Mammary epithelial cell (primary cell): ENCODE measurements at places on chromosomes 7 and 10. TPM values are rescaled to one million over a fixed set of nuclear protein-coding genes. Genes with fewer than 3 reads are reported as not detected.

Gene DCLRE1C
- total RNA-seq, result 8.8 TPM

Gene SFTPA2
- total RNA-seq, result not detected

Gene WNT2
- not detected in 2 replicates for total RNA-seq

Gene SPDYE2B
- not detected in 2 replicates for total RNA-seq

Gene GPR15LG
- total RNA-seq, result 0.33 TPM

Gene CDH23
- total RNA-seq, result 0.17 TPM

Gene TAS2R4
- 1.6 and 2.2 TPM in 2 replicates for total RNA-seq

Gene SMO
- total RNA-seq, result 15.2 TPM

Gene TRIL
- 4.5 TPM for total RNA-seq

Gene AGR2
- total RNA-seq, result 1.0 TPM

Gene PILRA
- 0.85 and 0.94 TPM in 2 replicates for total RNA-seq

Gene SP4
- total RNA-seq, result 2.8 TPM

Gene METTL27
- total RNA-seq, result 8.5 TPM

Gene TUBAL3
- 0.17 TPM for total RNA-seq

Gene GDF10
- not detected for total RNA-seq

Gene BAMBI
- 4.2 and 4.7 TPM in 2 replicates for total RNA-seq

Gene NUDT13
- total RNA-seq, result 1.7 and 2.8 TPM in 2 replicates

Gene DGKI
- total RNA-seq, result 1.5 TPM

Gene HTRA1
- 311 TPM for total RNA-seq

Gene TRIM50
- total RNA-seq, result under 0.01 TPM

Gene CDC14C
- total RNA-seq, result not detected in 2 replicates

Gene PNLIPRP1
- not detected in 2 replicates for total RNA-seq

Gene SEC31B
- 4.7 TPM for total RNA-seq

Gene PRTFDC1
- not detected in 2 replicates for total RNA-seq

Gene FAM13C
- total RNA-seq, result 4.5 TPM

Gene RET
- 0.72 and 1.5 TPM in 2 replicates for total RNA-seq

Gene LOXL4
- total RNA-seq, result not detected in 2 replicates

Gene TYSND1
- 21.7 and 24.4 TPM in 2 replicates for total RNA-seq
